Osteoblast (primary cell): ENCODE measurements at places on chromosomes 4 and X. TPM values are rescaled to one million over a fixed set of nuclear protein-coding genes. Genes with fewer than 3 reads are reported as not detected.

GRCh38 chrX:150329868-150330267 lies 33.2 kb upstream of the MAMLD1 start:
- peaks cover 9% of the 10 kb centered on the region for H3K4me1 ChIP-seq
- H3K27ac ChIP-seq: no peak overlapping the region
- no peak overlapping the region for H3K4me3 ChIP-seq
- no peak for DNase-seq
- no peaks in the 10 kb centered on the region for H3K36me3 ChIP-seq

GRCh38 chr4:140096483-140096861 lies 57.5 kb downstream of the MAML3 start:
- peak overlapping the region; percentile 15 for H3K27ac ChIP-seq
- no peaks in the 10 kb centered on the region for H3K36me3 ChIP-seq
- no peak overlapping the region for H3K4me3 ChIP-seq
- peaks cover 24% of the 10 kb centered on the region for H3K4me1 ChIP-seq
- no peaks in the 10 kb centered on the region for H3K27me3 ChIP-seq
- no peak for DNase-seq

GRCh38 chr4:138292321-138292720 lies 50.2 kb upstream of the SLC7A11 start:
- H3K4me1 ChIP-seq: no peaks in the 10 kb centered on the region
- no peak overlapping the region for H3K4me3 ChIP-seq
- no peaks in the 10 kb centered on the region for H3K36me3 ChIP-seq
- no peak for DNase-seq

GRCh38 chr4:128865132-128865531 lies 55.6 kb downstream of the JADE1 start:
- no peak overlapping the region for H3K4me3 ChIP-seq
- peaks cover 74% of the 10 kb centered on the region for H3K36me3 ChIP-seq
- no peaks in the 10 kb centered on the region for H3K27me3 ChIP-seq
- no peak for DNase-seq

- H3K4me3 ChIP-seq: no peak overlapping the region
- H3K27ac ChIP-seq: no peak overlapping the region
- H3K27me3 ChIP-seq: no peaks in the 10 kb centered on the region
Measured at GRCh38 chr4:91957963-91958362, 345.8 kb upstream of the GRID2 start.

DNA sequence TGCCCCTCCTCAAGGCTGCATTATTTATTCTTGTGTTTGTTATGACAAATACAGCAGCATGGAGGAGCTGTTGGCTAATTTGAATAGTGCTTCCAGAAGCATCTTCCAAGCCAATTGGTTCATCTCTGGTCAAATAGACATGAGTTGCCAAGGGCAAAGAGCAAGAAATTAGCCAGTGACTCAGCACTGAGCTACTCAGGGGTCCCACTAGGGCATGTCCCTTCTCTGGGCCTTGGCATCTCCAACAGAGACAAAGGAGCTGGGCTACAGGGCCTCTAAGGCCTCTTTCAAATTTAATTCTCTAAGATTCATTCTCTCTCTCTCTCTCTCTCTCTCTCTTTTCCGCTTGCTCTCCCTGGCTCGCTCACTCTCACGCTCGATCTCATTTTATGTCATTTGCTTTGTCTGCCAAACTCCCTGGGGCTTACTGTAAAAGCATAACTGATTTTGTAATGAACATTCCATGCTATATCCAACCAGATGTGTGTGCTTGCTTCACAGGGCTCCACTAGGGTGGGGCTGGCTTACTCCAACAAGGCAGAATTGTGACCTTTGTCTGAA lies 86.7 kb upstream of the MAGEA4 start:
- H3K27ac ChIP-seq: peak overlapping the region; percentile 73
- H3K4me3 ChIP-seq: no peak overlapping the region
- no peaks in the 10 kb centered on the region for H3K36me3 ChIP-seq
- DNase-seq: no peak
- H3K4me1 ChIP-seq: peaks cover 20% of the 10 kb centered on the region
- H3K27me3 ChIP-seq: no peaks in the 10 kb centered on the region

DNA sequence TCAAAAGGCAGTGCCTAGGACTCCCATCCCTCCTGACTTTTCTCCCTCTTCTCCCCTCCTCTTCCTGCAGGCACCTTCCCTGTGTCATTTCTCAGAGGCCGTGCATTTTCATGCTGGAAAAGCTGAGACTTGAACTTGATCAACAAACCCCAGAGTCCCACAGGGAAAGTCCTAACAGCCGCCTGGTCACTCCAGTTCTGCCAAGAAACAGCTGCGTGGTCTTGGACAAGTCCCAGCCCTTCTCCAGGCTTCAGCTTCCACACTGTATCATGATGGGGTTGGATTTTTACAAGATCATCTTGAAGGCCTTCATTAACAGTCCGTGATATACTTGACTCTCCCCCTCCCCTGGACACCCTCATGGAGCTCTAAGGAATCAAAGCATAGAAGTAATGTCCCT lies 366.0 kb downstream of the BCOR start:
- no peak for DNase-seq
- H3K36me3 ChIP-seq: no peaks in the 10 kb centered on the region
- peak overlapping the region; percentile 56 for H3K27ac ChIP-seq
- H3K27me3 ChIP-seq: peaks cover 5% of the 10 kb centered on the region
- H3K4me3 ChIP-seq: no peak overlapping the region

DNA sequence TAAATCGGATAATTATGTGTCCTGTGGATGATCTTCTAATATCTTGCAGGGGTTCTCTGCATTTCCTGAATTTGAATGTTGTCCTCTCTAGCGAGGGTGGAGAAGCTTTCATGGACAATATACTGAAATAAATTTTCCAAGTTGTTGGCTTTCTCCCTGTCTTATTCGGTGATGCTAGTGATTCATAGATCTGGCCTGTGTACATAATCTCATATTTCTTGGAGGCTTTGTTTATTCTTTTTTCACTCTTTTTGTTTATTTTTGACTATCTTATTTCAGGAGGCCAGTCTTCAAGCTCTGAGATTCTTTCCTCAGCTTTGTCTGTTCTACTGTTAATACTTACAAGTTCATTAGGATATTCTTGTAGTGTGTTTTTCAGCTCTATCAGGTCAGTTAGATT lies 20.7 kb upstream of the CLGN start:
- H3K4me3 ChIP-seq: no peak overlapping the region
- H3K27ac ChIP-seq: no peak overlapping the region
- H3K36me3 ChIP-seq: no peaks in the 10 kb centered on the region
- H3K27me3 ChIP-seq: peaks cover 8% of the 10 kb centered on the region

GRCh38 chr4:75180790-75181776 lies 248.2 kb downstream of the PARM1 start:
- H3K36me3 ChIP-seq: no peaks in the 10 kb centered on the region
- H3K27me3 ChIP-seq: no peaks in the 10 kb centered on the region

GRCh38 chr4:39825741-39826231 lies 127.8 kb downstream of the UBE2K start:
- no peaks in the 10 kb centered on the region for H3K27me3 ChIP-seq
- no peak overlapping the region for H3K27ac ChIP-seq
- no peak overlapping the region for H3K4me3 ChIP-seq
- DNase-seq: peak; percentile 77

- no peaks in the 10 kb centered on the region for H3K36me3 ChIP-seq
- H3K4me1 ChIP-seq: peaks cover 15% of the 10 kb centered on the region
- H3K27me3 ChIP-seq: peaks cover 4% of the 10 kb centered on the region
- no peak overlapping the region for H3K27ac ChIP-seq
- no peak overlapping the region for H3K4me3 ChIP-seq
- no peak for DNase-seq
Measured at GRCh38 chr4:173243321-173243720, 74.7 kb downstream of the GALNT7 start.

GRCh38 chr4:92304121-92304520 lies 355 bp downstream of the GRID2 start:
- no peak for DNase-seq
- peaks cover 44% of the 10 kb centered on the region for H3K27me3 ChIP-seq
- H3K36me3 ChIP-seq: no peaks in the 10 kb centered on the region
- H3K27ac ChIP-seq: no peak overlapping the region
- H3K4me1 ChIP-seq: no peaks in the 10 kb centered on the region

DNA sequence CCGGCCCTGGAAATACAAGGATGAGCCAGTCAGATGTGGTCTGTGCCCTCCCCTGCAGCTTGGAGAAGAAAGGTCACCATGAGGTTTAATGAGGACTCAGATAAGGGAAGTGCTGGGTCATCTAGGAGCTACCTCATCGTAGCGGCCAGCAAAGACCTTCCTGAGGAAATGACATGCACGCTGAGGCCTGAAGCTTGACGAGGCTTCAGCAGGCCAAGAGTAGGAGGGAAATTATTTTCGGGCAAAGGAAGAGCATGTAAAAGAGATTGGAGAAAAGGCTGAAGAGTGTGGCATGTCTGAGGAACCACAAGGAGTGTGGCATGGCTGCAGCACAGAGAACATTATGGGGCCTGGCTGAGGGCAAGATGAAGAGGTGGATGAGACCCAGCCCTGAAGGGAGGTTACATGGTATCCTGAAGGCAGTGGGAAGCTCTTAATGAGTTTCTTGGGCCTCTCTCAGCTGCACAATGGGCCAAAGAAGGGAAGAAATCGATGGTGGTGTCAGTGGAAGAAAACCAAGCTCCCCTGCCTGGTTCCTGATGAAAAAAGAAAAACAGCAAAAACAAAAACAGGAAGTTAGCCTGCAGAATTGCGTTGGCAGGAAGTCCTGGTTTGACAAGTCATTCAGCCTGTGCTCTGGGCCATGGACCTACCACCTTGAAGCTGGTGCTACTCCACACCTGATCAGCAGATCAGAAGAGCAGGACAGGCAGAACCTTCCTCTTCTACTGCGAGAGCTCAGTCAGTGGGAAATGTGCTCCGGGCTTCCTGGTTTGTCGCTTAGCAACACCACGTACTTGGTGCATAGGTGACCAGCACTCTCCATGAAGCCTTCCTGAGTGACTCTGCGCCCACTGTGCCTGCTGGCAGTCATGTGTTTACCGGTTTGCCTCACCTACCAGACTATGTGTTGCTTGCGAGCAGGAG lies 134.5 kb upstream of the KLF3 start:
- no peak overlapping the region for H3K4me3 ChIP-seq
- DNase-seq: no peak
- H3K27ac ChIP-seq: no peak overlapping the region
- no peaks in the 10 kb centered on the region for H3K36me3 ChIP-seq
- H3K4me1 ChIP-seq: no peaks in the 10 kb centered on the region
- peaks cover 3% of the 10 kb centered on the region for H3K27me3 ChIP-seq

- H3K4me1 ChIP-seq: no peaks in the 10 kb centered on the region
- DNase-seq: no peak
- H3K27ac ChIP-seq: no peak overlapping the region
Measured at GRCh38 chr4:79584352-79584751, 176.3 kb upstream of the GK2 start.

DNA sequence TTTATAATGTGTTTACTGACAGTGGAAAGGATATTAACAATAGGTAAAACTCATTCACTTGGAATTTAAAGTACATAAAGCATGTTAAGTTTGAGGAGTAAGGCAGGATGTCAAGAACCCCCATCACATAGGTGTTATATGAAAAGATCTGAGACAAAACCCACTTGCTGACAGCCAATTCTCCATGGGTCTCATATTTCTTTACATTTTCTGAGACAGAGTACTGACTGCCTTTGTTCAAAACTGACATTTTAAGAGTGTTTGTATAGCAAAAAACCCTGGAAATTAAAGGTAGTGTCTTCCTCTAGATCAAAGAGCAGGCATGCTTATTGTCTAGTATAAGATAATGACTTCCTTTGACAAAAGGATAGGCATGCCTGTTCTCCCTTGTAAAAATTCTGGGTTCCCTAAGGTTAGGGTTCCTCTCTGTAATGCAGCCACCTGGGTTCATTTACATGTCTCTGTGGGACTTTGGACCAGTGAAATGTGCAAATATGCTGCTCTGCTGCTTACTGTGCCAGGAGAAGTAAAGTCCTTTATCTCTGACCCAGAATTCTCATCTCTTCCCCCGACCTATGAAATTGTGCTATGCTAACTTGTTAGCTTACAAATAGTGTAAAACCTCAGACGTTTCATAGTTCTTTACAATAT lies 123.6 kb downstream of the PCDH18 start:
- no peaks in the 10 kb centered on the region for H3K27me3 ChIP-seq
- no peak overlapping the region for H3K27ac ChIP-seq
- no peak for DNase-seq
- no peak overlapping the region for H3K4me3 ChIP-seq
- no peaks in the 10 kb centered on the region for H3K36me3 ChIP-seq
- H3K4me1 ChIP-seq: no peaks in the 10 kb centered on the region

- no peak overlapping the region for H3K27ac ChIP-seq
- peaks cover 2% of the 10 kb centered on the region for H3K27me3 ChIP-seq
- no peak for DNase-seq
- H3K4me3 ChIP-seq: no peak overlapping the region
Measured at GRCh38 chrX:132751063-132751690, 207.3 kb downstream of the HS6ST2 start.

- H3K4me3 ChIP-seq: no peak overlapping the region
- H3K36me3 ChIP-seq: no peaks in the 10 kb centered on the region
- H3K27ac ChIP-seq: peak overlapping the region; percentile 33
Measured at GRCh38 chr4:141417387-141417786, 196.7 kb downstream of the ZNF330 start.

The TIMP1 gene
- total RNA-seq: 904 and 922 TPM in 2 replicates

The FAAH2 gene
- total RNA-seq: under 0.01 TPM in 1 of 2 replicates, not detected in the other

The EPHA5 gene
- 0.59 and 0.72 TPM in 2 replicates for total RNA-seq

The XAGE1A gene
- total RNA-seq: not detected in 2 replicates

The SMIM43 gene
- total RNA-seq: 0.72 and 1.8 TPM in 2 replicates

The MMRN1 gene
- total RNA-seq: not detected in 2 replicates

The KLB gene
- total RNA-seq: not detected in 2 replicates

The GABRQ gene
- not detected in 2 replicates for total RNA-seq

The MRFAP1 gene
- total RNA-seq: 94.1 and 95.2 TPM in 2 replicates

The ARR3 gene
- not detected in 2 replicates for total RNA-seq

The UNC5C gene
- total RNA-seq: 9.0 and 13.6 TPM in 2 replicates
